ENCODE measurements at places on chromosomes 1 and 21.
A peak's percentile ranks its signal among the peaks of the same experiment; 100 is the strongest.

- DNase-seq: no peak
These were observed 100.6 kb downstream of the LPAR3 start for GRCh38 chr1:84792421-84792820.

- DNase-seq: no peak
These were observed 262.0 kb downstream of the KIF26B start for GRCh38 chr1:245416781-245417180.

GRCh38 chr1:153655333-153655732 is 3.2 kb upstream of the SNAPIN start:
- DNase-seq: no peak

GRCh38 chr1:33532936-33533335 is 60.5 kb downstream of the ZSCAN20 start:
- no peak for DNase-seq

DNA sequence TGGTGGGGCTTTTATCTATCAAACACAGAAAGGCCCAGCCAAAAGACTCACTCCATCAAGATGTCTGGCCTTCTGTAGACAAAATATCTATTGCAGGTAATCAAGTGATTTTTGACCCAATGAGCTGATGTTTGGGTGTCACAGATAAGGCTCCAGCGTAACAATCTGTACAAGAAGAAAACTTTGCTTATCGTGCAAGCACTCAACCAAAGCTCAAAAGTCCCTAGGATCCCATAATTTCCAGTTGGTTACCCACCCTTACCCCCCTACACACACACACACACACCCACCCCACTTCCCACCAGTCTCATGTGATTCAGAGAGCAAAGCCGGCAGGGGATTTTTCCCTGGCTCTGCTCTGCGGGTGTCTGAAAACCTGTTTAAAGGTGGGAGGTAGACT is 5.8 kb downstream of the ITPKB start:
- no peak for DNase-seq

DNA sequence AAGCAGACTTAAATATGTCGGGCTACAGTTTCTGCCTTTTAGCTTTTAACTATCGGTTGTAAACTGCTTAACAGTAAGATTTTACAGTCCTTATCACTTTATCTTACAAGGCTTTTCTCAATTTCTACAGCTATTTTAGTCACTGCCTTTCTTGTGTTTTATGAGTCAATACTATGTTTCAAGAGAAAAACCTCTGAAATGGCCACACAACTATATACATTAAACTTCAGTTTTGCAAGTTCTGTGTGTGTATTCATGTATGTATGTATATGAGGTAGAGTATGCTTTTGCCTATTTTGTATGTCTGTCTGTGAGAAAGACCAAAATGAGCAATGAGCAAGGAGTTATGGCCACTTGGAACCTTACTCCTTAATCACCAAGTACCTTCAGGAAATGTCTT is 169.8 kb downstream of the SYT2 start:
- DNase-seq: no peak

- DNase-seq: no peak
These were observed 13.3 kb downstream of the F3 start for GRCh38 chr1:94528299-94528698.

DNA sequence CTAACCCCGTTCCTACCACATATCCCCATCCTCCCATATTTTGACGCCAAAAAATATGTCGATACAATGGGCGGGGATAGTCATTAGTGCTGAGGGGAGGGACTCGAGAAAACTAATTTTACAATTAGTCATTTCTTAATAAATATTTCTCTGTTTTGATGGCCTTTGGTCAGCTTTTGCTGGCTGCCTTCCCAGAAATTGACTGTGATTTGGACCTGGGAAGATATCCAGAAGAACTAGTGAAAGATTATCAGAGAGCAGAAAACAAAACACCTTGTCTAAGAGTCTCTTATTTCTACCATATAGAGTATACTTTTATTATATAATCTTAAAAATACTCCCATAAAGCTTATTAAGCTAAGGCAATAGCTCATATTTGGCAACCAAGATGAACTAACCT is 247.6 kb downstream of the MRPL39 start:
- no peak for DNase-seq

GRCh38 chr1:178330848-178331497 is 165.8 kb downstream of the CLEC20A start:
- no peak for DNase-seq

DNA sequence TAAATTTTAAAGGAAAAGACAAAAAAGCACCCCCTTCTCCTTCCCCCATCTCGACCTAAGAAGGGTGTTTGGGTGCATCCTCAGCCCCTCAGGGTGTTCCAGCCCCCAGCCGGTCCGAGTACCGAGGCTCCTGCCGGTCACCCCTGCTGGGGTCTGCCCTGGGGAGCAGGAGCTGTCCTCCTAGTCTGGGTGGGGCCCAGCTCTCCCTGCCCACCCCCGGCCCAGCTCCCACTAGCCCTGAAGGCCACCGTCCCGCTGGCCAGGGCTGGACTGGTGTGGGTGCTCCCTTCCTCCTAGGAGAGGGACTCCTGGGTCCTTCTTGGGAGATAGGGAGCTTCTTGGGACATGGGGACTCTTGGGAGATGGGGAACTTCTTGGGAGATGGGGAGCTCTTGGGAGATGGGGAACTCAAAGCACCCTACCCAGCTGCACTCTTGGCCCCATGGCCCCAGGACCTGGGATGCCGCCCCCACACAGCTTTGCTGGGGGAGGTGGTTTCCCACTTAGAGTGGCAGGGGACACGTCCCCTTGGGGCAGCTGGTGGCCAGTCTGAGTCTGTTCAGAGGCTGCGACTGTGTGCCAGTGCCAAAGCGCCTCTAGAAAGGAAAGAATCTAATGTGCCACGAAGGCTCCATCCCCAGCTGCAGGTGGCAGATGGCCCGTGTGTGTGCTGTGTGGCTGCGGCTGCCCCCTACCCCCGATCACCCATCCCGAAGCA is 44.5 kb downstream of the MORN1 start:
- no peak for DNase-seq

DNA sequence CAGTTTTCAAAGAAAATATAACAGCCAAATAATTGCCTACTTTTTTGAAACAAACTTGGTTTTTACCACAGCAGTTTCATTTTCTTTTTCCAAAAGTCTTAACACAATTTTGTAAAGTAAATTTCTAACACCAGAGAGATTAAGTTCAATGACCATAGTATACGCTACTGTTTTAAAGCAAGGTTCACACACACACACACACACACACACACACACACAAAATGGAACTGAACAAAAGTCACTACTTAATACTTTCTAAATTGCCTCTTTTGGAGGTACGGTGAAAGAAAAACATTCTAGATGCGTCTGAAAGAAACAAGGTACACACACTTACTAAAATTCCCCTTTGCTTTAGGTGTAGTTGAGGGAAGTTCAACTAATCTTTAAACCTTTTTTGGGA is 30.1 kb downstream of the C21orf91 start:
- DNase-seq: no peak

DNA sequence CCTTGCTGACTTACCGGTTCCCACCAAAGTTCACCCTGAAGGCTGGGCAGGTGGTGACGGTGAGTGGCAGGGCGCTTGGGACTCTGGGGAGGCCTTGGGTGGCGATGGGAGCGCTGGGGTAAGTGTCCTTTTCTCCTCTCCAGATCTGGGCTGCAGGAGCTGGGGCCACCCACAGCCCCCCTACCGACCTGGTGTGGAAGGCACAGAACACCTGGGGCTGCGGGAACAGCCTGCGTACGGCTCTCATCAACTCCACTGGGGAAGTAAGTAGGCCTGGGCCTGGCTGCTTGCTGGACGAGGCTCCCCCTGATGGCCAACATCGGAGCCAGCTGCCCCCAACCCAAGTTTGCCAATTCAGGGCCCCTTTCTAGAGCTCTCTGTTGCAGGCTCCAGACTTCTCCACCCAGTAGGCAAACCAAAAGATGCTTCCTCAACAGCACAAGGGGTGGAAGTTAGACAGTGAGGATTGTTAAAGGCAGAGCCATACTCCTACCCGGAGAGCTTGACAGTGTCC is 16.4 kb upstream of the SEMA4A start:
- no peak for DNase-seq

DNA sequence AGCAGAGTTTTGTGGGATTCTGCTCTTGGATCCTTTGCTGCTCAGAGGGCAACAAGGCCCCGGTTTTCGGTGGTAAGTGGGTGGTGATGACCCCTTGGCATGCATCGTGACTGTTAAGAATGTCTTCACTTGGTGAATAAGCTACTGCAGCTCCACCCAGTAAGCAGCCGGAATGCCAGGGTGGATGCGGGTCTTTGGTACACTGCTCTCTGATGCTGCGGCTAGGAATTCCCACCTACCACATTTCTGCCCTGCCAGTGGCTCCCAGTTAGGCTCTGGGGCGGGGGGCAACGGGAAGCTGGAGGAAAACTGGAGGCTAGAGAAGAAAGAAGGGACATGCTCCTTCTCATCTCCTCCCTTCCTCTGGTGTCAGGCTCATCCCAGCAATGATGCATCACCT is 180.4 kb upstream of the GALNT2 start:
- DNase-seq: no peak

DNA sequence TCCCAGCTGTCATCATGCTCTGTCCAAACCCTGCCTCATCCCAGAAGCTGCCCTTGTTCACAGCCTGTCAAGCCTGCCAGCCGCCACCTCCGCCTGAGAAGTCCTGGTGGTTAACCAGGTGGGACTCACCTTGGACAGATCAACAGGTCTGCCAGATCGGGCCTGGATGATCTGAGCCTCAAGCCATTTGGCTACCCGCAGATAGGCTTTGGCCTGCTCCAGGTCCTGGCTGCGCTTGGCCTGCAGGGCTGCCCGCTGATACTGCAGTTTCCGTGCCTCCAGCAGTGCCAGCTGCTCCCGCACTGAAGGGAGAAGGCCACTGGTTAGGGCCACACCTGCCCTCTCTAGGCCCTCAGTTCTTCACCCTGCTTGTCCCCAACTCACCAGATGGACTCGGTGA is 8.6 kb downstream of the CC2D1B start:
- no peak for DNase-seq

DNA sequence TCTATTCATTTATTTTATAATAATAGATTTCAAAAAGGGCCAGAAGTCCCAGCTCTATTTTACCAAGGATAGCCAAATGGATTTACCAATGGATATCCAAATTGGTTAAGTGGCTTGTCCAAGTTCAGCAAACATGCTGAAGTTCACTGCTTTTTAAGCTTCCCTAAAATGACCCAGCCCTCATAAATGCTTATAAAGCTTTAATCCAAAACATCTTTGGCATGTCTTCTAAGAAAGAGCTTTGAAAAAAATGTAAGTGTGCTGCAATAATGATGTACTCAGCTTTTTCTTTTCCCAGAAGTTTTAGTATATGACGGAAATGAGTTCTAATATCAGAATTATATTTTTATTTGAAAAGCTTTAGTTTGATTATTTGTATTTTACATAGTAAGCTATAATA is 451.5 kb upstream of the ADAMTS5 start:
- DNase-seq: no peak

GRCh38 chr1:44775930-44776729 is 790 bp downstream of the RPS8 start:
- no peak for DNase-seq

DNA sequence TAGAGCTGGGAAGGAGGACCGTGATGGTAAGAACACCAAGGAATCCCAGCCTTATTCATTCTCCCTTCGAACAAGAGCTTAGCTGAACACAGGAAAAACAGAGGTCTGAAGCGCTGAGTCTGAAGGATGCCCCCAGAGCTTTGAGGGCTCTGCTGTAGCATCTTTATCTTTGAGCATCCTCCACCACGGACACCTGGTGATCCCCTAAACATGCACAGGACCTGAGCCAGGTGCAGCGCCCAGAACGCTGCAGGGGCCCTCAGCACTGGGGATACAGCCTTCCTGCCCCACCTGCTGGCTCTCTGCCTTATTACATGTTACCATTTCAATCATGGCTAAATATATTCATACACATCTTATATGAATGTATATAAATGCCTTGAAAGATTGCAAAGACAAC is 7.7 kb upstream of the GPATCH4 start:
- no peak for DNase-seq

- no peak for DNase-seq
These were observed 162.3 kb upstream of the CAMK1G start for GRCh38 chr1:209421186-209421585.

GRCh38 chr1:56229186-56229585 is 350.2 kb downstream of the PLPP3 start:
- peak; percentile 35 for DNase-seq

- no peak for DNase-seq
These were observed 16.3 kb upstream of the ATP5PO start for GRCh38 chr21:33931799-33932390.

DNA sequence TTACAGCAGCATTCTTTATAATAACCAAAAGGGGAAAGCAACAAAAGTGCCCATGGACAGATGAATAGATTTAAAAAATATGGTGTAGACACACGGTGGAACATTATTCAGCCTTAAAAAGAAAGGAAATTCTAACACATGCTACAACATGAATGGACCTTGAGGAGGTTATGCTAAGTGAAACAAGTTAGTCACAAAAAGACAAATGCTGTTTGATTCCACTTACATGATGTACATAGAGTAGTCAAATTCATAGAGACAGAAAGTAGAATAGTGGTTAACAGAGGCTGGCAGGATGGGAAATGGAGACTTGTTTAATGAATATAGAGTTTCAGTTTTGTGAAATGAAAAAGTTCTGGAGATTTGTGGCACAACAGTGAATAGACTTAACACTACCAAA is 151.4 kb downstream of the CYYR1 start:
- DNase-seq: no peak

- DNase-seq: no peak
These were observed 16.9 kb downstream of the ALDH4A1 start for GRCh38 chr1:18885311-18886002.

DNA sequence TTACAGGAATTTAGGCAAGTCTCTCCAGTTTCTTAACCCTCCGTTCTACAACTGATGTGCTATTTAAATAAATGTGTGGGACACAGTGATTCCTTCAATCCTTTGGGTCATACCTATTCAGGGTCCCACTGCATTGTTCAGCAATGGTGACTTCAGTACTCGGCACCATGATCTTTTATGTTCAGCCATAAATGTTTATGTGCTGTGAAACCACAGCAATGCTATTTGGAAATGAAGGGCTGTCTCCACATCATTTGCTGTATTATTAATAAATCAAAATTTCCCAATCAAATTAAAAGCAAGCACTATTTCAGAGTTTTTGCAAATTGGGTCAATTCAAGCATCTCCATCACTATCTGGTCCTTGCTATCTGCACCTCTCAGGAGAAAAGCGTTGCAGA is 84.8 kb downstream of the NR5A2 start:
- no peak for DNase-seq

GRCh38 chr1:154780541-154780940 is 89.5 kb downstream of the KCNN3 start:
- no peak for DNase-seq

DNA sequence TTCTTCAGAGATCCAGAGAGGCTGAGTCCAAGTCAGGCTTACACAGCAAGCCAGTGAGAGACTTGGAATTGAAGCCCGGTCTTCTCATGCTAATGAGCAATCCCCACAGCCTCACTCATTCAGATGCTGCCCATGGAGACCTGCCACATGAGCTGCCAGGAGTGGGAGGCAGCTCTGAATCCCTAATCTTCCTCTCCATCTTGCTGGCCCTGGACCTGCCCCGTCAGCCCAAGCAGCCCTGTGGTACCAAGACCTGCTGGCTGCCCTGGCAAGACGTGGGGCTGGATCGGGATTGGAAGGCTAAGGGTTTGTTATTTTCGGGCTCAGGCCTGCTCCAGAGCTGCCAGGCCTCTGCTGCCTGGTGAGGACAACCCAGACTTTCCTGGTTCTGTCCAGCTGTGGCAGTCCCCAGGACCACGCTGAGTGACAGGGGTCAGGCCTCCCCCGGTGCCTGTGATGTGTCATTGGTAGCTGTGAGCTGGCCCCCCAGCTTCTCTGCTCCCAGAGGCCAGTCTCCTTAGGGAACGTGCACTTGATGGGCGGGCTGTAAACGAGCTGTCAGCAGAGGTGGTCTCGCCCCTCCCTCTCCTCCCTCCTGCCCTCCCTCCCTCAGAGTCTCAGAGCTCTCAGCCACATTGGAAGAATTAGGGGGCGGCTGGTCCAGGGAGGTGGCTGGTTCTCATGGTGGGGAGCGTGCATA is 135.0 kb downstream of the FOXD2 start:
- DNase-seq: peak; percentile 76
